Stimulated activated naive CD4-positive, alpha-beta T cell (primary cell): ENCODE measurements at places on chromosomes 4 and X.

DNA sequence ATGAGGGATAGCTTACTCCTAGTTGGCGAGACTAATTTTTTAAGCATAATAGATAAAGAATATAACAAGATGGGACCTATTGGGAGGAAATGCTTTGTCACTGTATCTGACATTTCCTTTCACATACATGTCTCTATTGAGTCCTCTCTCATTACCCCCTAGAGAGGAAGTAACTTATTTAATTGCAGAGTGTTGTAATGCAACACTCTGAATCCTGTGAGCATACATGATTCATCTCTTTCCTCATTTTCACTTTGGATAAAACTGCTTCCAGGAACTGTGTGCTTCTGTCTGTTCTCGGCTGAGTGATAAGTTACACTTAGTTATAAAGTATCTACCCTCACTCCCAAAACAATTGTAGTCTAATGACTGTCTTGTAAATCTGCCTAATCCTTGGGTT lies 266.1 kb upstream of the ANXA10 start:
- DNase-seq: no peak

GRCh38 chrX:124502166-124502565 lies 155.8 kb downstream of the SH2D1A start:
- no peak for DNase-seq

GRCh38 chrX:129726307-129727111 lies 12.3 kb upstream of the XPNPEP2 start:
- DNase-seq: no peak

- DNase-seq: no peak
These were observed at the start of gene GYG2 for GRCh38 chrX:2828344-2828958. TSS of gene GYG2 (plus strand) at chrX:2828930. CDS start at chrX:2830189, 1,259 bp downstream.

DNA sequence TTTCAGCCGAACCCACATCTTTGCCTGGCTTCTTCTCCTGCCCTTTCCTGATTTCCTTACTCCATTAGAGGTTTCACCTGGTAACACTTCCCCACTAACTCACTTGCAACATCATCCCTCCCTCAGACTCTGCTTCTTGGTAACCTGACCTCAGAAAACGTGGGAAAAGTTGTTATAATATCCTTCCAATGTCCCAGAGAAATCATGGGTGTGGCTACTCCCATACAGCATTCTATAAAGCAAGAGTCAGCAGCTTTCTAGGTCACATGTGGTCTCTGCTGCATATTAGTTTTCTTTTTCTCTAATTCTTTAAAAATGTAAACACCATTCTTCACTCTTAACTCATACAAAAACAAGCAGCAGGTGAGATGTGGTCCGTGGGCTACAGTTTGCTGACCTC lies 283.1 kb upstream of the MAOA start:
- DNase-seq: no peak
